Stimulated activated naive CD8-positive, alpha-beta T cell treated with anti-CD3 and anti-CD28 coated beads, Interleukin-15, Interleukin-2, amounts not matched to agents 100 U/mL and 50 U/mL, for 24 hours (primary cell): ENCODE measurements at places on chromosomes 2 and 18.

DNA sequence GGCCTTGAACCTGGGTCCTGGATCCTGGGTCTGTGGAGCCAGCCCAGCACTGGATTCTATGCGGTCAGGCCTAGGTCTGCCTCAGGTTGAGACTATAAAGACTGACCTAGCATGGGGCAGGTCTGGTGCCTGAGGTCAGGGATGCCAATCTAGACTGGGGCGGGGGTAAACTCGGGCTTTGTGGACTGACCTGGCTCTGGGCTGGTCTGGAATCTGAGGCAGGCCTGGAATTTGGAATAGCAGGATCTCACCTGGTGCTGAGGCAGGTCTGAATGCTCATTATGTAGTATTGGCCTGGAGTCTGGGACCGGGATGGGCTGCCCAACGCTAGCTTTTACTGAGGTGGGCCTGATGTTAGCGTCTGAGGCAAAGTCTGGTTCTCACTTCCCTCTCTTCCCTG is 256.0 kb downstream of the KIAA1328 start:
- DNase-seq = no peak

DNA sequence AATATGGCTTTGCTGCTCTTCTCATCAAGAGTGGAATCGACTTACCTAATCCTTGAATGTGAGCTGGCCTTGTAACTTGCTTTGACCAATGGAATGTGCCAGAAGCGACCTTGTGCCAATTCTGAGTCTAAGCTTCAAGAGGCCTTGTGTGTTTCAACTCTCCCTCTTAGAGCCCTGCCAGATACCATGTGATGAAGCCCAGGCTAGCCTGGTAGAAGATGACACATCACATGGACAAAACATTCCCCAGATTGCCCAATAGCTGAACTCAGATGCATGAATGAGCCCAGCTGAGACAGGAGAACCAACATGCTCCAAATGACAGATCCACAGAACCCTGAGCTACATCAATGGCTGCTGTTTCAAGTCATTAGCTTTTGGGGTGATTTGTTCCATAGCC is 4.2 kb upstream of the KLHL14 start:
- DNase-seq = no peak

DNA sequence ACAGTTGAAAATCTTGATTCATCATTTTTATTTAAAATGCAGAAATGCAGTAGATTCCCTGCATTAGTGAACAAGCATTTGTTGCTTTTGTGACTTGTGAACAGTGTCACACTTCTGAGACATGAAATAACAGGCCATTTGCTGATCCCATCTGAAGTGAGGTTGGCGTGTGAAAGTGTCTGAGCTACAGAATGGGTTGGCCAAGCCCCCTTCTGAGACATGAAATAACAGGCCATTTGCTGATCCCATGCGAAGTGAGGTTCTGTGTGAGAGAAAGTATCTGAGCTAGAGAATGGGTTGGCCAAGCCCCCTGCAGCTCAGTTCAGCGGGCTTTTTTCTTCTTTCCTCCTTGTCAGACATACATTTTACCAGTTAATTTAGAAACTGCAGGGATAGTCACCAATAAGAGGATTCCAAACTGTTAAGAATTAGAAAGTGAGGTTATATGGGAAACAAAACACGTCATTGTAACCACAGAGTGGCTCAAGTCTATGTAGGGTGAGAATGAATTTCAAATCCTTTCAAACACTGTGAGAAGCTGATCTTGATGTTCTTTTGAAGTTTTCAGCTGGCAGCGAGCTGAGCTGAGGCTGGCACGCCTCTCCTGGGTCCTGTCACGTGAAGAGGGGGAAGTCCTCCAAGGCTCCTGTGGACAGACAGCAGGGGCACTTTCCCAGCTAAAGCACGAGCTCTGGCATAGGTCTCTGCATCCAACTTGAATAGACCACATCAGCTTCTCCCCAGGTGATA is 339.2 kb upstream of the SALL3 start:
- no peak for DNase-seq

DNA sequence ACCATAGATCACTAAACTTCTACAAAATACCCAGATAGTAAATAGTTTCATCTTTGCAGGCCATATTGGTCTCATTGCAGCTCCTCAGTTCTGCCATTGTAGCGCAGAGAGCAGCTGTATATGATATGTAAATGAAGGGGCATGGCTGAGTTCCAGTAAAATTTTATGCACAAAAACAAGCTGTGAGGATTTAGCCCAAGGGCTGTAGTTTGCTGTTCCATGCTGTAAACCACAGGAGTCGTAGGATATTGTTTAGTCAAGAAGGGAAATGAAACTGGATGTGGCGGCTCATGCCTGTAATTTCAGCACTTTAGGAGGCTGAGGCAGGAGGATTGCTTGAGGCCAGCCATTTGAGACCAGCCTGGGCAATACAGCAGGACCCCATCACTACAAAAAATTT is 83.0 kb downstream of the MGAT5 start:
- DNase-seq = no peak

DNA sequence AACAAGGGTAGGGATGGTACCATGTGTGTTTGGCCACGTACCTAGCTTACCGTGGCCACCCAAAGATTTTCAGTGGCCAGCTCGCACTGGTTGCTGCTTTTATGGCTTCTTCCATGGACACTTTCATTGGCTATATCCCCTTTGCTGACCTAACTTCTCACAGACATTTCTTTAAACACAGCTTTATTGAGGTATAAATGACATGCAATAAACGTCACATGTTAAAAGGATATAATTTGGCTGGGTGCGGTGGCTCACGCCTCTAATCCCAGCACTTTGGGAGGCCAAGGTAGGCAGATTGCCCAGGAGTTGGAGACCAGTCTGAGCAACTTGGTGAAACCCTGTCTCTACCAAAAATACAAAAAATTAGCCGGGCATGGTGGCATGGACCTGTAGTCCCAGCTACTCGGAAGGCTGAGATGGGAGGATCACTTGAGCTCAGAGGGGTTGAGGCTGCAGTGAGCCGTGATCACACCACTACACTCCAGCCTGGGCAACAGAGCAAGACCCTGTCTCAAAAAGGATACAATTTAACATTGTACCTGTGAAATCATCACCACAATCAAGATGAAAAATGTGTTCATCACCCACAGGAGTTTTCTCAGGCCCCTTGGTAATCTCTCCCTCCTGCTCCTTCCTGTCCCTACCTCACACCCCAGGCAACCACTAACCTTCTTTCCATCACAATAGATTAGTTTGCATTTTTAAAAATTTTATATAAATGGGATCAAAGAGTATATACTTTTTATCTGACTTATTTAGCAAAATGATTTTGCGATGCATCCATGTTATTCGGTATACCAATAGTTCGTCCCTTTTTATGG is 127.8 kb upstream of the PPP1CB start:
- DNase-seq = no peak

GRCh38 chr2:236168110-236169080 is at the start of gene GBX2:
Gene GBX2 (minus strand): TSS chr2:236168386. CDS start chr2:236167971, 415 bp downstream.
- DNase-seq = no peak

- DNase-seq = no peak
Observed at GRCh38 chr2:48715042-48715899, 40.3 kb downstream of the LHCGR start.

- no peak for DNase-seq
Observed at GRCh38 chr2:47237375-47238334, 82.5 kb upstream of the STPG4 start.

DNA sequence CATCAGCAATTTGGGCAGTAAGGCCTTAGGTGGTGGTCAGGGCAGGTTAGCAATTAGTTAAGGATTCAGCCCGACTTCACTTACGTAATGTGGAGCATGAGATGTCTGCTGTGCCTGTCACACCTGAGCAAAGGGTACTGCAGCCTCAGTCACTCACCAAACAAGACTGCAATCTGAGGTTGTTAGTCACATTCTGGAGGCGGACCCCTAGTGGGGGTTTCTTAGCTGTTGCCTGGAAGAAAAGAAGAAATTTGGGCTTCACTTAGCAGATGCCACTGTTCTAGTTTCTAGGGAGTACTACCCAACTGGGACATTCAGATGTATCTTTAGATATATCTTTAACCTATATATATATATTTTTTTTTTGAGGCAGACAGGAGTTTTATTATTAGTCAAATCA is 529.9 kb downstream of the SLC4A3 start:
- DNase-seq = no peak

- no peak for DNase-seq
Observed at GRCh38 chr2:240374085-240374907, 61.2 kb upstream of the GPC1 start.

DNA sequence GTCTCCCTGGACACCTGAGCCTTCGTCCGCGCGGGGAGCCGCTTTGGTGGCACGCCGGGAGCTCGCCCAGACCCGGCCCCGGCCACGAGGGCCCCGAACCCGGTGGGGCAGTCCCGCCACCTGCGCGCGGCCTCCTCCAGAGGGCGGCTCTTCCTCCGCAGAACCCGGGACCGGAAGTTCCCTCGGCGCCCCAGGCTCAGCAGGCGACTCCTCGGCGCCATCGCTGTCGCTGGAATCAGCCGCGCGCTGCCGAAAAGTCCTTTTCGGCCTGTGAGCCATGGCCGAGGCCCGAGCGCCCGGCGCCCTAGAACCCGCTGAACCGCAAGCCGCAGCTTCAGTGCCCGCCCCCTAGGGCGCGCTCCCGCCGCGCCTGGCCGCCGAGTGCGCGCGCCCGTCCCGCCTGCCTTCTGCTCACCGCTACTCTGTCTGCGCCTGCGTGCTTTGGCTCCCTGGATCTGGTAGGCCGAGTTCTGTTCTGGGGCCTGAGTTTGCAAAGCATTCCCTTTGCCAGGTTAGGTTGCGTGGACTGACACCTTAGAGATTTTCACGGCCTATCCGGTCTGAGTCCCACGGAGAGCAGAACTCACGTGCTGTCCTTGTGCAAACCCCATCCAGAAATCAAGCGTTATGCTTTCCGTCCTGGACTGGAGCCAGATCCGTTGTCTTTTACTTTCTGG is at the start of gene GCFC2:
GCFC2 (minus strand) TSS at position 339 of the 677 bp plus-strand sequence; CDS start at position 279, 60 bp downstream.
- peak; percentile 87 for DNase-seq
